ENCODE measurements at places on chromosomes 5 and 9.

DNA sequence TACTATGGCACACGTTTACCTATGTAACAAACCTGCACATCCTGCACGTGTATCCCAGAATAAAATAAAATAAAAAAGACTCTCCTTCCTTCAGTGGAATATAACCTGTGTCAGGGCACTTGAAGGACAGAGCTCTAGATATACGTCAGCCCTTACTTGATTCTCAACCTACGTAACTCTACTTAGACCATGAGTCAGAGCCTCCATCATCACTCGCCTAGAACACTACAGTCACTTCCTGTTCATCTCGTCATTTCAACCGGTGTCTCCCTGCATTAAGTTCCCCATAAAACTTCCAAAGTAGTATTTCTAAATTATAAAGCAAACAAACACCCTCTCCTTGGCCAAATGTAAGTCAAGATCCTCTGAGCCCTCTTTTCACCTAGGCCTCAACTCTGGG is 243.5 kb upstream of the CCNG1 start:
- DNase-seq, result no peak

DNA sequence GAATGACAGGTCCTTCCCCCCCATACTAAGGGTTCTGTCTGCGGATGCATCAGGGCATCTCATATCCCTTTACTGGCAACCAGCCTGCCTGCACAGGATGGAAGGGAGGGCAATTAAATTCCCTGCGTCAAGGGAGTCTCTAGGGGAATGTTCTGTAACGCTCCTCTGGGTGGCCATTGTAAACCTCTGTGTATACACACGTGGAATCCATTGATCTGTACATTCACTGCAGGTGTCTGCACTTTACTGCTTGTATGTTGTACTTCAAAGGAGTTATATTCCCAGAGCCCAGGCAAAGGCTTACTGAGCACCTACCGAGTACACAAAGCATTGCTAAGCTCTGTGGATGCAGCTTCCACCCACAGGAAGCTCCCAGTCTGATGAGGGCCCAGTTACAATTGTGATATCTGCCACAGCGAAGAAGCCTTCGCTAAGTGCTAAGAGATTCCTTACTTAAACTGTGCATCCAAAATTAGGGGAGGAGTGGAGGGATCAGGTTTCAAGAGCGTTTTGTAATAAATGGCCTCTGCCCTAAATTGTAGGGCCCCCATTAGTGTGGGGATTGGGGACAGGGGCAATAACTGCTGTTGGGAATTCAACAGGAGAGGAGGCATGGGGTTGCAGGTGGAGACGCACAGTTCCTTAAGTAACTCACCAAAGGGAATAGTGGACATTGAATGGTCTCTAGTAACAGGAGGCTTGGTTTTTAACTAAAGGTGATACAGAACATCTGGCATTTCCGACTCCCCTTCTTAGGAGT is 1.5 kb upstream of the RETREG1 start:
- DNase-seq, result no peak

- DNase-seq, result no peak
These were observed 36.4 kb downstream of the NXNL2 start for GRCh38 chr9:88571419-88571818.

DNA sequence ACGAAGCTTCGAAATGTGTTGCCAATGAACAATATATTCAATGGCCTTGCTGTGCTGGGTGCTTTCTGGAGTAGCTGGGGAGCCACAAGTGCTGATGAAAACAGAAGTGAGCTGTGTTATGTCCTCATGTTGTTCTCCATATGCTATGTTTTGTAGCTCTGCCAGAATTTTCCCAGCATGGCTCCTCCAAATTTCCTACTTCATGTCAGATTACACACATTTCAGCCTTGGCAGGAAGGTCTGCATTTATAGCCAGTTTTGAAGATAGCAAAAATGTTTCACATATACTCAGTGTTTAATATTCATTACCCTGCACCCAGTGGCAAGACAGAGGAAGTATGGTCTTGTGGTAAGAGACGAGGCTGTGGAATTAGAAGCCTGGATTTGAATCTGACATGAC is 22.6 kb upstream of the NMUR2 start:
- no peak for DNase-seq

DNA sequence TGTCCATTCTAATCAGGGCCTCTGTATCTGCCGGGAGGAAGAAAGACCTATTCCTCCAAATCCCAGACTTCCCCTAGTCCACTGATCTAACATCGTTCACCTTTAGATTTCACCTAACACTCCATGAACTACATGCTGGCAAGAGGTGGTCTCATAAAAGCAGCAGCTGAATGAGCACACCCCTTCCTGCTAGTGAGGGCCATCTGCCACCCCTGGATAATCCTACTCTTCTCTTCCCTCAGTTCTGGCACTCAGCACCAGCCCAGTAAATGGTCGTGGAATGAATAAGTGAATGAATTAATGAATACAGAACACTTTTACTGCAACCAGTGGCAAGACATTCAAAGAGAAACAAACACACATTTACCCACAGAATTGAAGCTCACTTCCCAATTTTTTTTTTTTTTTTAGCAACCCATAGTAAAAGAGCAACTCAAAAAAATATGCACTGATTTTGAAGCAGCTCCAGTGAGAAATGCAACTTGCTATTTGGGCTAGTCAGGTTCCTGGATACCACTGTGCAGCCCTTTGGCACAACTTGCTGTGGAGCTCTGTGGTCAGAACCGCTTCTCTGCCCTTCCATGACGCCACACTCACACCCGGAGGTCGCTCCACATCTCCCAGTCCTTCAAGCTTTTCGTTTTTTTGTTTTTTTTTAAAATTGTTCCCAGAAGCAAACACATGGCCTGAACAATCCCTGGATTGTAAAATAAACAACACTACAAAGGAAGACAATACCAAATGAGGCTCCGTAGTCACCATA is 6.2 kb downstream of the RNF183 start:
- DNase-seq, result no peak

GRCh38 chr5:180253036-180253824 is 38.7 kb downstream of the MAPK9 start:
- no peak for DNase-seq

DNA sequence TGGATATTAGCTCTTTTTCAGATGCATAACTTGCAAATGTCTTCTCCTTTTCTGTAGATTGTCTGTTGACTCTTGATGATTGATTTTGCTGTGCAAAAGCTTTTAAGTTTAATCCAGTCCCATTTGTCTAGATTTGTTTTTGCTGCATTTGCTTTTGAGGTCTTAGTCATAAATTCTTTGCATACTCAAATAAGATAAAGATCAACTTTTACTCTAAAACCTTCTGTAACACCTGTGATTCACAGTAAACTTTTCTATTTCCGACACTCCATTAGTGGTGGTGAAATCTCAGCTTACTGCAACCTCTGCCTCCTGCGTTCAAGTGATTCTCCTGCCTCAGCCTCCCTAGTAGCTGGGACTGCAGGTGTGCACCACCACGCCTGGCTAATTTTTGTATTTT is 239.0 kb upstream of the ST8SIA4 start:
- no peak for DNase-seq

GRCh38 chr5:96257904-96258303 is 175.1 kb downstream of the PCSK1 start:
- DNase-seq, result no peak

- peak; percentile 33 for DNase-seq
These were observed 114.9 kb upstream of the TRIM32 start for GRCh38 chr9:116572095-116572748.

- no peak for DNase-seq
These were observed 161.2 kb upstream of the CHD1 start for GRCh38 chr5:99089822-99090549.

GRCh38 chr5:157911568-157911967 is 52.6 kb upstream of the CLINT1 start:
- DNase-seq, result no peak

DNA sequence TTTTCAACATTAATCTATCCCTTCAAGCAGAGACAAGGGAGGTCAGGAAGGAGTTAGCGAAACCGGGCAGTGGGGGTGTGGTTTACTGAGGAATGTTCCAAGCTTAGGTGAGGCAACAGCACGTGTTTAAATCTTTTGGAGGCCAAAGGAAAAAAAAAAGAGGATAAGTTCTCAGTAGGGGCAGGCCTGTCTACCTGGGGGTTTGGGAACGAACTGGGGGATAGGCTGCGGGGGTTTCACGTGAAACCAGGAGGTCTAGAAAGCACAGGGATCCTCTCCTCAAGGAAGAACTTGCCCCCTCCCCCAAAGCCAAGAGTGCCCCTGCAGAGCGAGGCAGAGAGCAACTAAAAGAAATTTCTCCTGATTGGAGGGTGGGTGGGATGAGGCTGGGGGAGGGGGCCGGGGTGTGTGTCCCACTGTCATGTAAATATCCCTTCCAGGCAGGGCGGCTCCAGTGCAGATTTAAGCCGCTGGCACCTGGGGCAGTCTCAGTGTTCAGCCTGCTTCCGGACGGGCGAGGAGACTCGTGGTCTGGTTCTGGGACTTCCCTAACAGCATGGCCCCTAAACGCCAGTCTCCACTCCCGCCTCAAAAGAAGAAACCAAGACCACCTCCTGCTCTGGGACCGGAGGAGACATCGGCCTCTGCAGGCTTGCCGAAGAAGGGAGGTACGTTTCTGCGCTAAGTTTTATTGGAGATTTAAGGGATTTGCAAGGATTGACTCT is 5.5 kb upstream of the SET start:
- peak; percentile 87 for DNase-seq

- no peak for DNase-seq
These were observed 2025.5 kb upstream of the NUDT12 start for GRCh38 chr5:105587963-105588662.

- DNase-seq, result no peak
These were observed 33.3 kb downstream of the PIP5K1B start for GRCh38 chr9:68738358-68738757.
